ENCODE measurements at places on chromosomes 12 and 14.

- no peak for DNase-seq
These were observed 210.1 kb downstream of the SLC41A2 start for GRCh38 chr12:104747955-104748354.

DNA sequence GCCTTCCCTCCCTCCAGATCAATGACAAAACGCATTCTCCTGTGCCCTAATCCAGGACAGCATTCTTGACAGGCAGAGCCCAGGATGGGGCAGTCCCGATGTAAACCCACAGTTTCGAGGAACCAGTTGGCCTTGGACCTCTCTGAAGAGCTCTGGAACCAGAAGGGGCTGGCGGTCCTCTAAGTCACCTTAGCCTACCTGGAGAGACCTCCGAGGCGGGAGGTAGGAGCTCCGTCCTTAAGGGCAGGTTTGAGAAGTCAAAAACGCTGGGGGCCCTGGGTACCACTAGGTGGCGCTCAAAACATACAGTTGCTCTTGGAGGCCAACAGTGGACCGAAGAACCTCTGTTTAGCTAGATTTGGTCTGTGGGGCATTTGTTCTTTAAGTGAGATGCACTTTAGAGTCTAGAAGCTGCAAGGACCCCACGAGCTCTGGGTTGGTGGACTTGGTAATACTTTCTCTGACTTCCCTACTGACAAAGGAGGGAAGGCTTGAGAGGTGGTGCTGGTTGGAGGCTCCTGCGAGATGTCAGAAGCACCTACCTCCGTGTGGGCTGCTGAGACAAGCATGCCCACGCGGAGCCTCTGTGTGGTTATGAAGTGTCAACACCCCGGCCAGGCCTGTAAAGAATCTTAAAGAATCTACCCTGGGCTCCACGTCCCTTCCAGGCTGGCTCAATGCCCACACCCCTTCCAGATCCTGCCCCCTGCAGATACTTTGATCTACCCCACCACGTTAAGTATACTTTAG, 74.8 kb upstream of the CHST11 start:
- DNase-seq: peak; percentile 90

GRCh38 chr12:45674181-45674977, 55.1 kb upstream of the ARID2 start:
- DNase-seq: no peak

DNA sequence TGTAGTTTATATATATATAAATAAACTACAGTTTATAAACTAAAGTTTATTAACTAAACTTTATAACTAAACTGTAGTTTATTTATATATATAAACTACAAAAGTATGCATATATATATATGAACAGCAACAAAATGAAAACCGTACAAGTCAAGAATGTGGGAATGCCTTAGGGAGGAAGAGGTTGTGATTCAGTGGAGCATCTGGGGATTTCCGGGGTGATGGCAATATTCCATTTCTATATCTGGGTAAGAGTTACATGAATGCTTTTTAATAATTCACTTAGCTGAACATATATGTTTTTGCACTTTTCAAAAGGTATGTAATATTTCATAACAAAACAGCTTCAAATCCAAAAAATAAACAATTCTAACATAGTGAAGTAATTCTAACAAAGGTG, 30.1 kb upstream of the CAND1 start:
- no peak for DNase-seq

DNA sequence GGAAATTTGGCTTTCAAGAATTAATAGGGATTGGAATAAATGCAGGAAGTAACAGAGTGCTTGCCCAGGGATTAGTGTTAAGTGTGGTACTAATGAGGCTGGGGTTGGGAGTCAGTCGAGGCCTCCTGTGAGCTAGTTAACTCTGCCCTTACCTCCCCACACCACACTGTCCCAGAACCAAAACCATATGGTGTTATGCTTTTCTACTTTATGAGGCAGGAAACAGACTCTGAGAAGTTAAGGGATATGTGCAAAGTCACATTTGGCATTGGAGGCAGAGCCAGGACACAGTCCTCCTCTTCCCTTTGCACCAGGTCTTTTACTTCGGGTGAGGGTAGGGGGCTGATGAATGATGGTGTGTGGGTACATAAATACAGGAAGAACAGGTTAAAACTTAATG, 41.9 kb downstream of the PELI2 start:
- no peak for DNase-seq

DNA sequence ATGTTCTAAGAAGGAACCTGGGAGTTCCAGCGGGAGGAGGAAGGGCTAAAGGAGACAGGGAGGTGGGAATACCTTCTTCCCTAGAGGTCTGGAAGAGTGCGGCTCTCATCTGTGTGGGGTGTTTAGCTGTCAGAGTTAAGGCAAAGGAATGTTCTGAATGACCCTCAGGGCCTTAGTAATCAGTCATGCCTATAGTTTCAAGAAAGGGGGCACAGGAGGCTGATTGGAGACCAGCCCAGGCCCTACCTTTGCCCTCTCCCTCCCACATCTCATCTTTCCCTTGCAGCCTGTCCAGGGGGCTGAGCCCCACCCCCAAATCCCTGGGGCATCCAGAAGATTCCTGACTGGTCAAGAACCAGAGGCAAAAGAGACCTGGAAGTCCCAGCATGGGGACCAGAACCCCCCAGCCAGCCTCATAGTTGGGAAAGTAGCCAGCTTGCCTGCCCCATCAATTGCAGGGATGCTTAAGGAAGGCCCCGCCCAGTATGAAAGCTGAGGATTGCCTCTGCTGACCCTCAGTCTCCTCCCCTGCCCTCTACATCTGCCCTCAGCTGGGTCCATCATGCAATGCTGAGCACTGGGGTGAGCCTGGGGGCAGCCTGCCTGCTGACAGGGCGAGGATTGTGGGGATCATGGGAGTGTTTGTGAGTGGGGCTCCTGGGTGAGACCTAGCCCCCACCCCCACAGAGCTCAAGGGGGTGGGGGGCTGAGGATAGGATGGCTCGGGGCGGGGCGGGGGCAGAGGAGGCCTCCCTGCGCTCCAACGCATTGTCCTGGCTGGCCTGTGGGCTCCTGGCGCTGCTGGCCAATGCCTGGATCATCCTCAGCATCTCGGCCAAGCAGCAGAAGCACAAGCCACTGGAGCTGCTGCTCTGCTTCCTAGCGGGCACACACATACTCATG, 1.8 kb downstream of the GPR162 start:
- no peak for DNase-seq

GRCh38 chr12:124558313-124558712, 9.1 kb downstream of the NCOR2 start:
- no peak for DNase-seq

DNA sequence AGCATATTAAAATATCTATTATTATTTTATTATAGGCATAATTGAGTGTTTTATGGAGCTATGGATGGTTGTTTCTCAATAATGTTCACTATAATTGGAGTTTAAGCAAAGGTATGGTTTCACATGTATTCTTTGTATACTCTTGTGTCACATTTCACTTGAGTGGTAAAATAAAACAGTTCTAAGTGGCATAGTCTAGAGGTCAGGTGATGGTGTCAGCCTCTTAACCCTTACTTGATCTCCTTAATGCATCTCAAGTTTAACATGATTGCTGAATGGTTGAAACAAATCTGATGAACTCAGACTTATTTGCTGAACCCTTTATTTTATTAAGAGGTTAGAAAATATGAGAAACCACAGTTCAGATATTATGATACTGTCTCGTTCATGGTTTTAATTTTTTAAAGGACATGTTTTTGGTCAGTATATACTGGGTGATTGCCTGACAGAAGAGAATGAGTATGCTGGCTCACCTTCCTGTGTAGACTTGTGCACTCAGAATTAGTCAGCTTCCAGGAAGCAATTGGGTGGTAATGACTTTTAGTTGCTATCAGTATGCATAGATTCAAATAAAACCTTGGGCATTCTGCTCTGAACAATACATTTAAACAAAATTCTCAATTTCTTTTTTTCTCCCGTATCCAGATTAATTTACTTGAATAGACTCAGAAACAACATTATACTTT, 464.6 kb downstream of the PCNX1 start:
- DNase-seq: no peak

DNA sequence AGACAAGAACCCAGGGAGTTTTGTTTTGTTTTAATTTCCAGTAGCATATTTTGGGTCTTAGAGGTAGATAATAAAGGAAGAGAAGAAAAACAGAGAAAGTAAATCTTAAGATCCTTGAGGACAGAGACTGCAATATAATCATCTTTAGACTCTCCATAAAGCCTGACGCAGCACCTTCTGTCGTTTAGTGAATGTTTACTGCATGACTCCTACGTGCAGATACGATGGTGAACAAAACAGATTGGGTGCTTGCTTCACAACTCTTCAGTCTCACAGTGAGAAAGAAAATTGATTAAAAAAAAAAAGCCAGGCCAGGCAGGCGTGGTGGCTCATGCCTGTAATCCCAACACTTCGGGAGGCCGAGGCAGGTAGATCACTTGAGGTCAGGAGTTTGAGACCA, 86.9 kb downstream of the STON2 start:
- DNase-seq: no peak

DNA sequence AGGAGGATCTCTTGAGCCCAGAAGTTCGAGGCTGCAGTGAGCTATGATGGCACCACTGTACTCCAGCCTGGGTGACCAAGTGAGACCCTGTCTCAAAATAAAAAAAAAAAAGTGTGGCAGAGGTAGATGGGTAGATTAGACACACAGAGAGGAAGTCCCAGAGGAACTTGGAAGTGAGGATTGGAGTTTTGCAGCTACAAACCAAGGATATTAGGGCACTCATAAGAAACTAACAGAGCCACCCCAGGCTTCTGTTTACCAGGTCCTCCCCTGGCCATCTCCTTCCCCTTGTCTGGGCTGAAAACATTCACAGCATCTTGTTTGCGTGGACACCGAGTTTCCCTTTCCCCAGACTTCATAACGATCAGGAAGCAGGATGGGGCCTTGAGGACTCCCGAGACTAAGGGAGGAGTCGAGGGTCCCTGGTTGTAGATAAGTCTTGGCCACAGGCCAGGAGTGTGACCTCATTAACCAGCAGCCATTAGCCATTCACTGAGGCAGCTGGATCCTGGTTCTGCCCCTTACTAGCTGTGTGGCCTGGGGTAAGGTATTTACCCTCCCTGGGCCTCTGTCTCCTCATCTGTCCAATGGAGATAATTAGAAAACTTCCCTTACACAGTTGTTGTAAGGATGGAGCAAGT, 2.1 kb downstream of the MAP1LC3B2 start:
- DNase-seq: no peak

DNA sequence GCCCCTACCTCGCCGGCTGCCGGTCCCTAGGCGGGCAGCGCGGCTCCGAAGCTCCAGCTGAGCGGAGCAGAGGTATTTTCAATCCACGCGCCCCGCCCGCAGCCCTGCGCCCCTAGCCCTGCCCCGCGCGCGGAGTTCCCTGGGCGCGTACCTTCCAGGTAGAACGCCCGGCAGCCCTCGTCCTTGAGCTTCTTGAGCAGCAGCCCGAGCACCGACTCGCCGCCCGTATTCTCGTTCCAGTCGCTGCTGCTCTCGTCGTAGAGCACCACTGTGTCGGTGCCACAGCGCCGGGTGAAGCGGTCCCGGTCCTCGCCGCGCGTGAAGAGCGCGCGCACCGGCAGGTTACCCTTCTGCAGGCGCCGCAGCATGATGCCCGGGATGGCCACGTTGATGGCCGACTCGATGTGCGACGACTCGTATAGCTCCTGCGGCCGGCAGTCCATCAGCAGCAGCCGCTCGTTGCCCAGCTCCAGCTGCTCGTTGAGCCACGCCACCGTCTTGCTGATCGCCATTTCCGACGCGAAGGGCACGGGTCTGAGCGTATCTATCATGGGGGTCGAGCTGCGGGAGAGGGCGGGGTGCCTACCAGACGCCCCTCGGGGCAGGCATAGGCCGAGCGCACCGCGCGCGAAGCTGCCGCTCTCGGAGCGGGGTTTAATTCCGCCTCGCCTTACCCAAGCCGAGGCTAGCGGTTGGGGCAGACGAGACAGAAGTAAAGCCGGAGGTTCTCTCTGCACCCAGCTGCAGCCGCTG, 636 bp downstream of the DUSP6 start:
- DNase-seq: no peak

- no peak for DNase-seq
These were observed 38.7 kb downstream of the SH2B3 start for GRCh38 chr12:111444314-111444924.

GRCh38 chr14:34380471-34380845, 81.6 kb downstream of the SPTSSA start:
- DNase-seq: no peak

DNA sequence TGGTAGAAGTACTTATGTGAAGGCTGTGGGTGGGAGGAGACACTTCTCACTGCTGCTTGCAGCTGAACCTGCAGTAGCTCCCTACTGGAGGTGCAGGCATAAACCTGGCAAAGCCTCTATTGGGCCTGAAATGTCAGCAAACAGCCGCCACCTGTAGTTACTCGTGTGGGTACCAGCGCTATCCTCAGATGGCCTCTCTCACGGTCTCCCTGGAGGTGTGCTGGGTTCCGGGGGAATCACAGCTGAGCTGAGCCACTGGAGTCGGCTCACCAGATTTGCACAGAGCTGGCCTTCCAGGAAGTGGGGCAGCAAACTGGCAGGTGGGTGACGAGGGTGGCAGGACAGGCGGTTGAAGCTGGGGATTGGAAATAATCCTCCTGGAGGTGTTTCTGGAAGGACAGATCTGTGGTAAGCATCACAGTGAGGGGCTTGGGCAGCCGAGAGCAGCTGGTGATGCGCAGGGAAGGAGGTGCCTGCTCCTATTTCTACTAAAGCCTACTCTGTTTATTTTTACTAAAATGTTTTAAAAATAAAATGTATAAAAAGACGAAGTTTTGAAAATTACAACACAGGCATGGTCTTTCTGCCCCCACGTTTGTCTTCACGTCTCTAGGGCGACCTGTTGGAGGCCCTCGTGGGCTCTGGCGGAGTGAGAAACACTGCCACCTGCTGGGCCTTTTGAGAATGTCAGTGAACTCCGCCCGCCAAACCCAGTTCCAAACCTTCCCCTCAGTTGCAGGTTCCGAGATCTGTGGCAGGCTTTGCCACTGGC, 67.8 kb upstream of the PLEKHG3 start:
- peak; percentile 81 for DNase-seq

GRCh38 chr12:75184516-75184915, 25.1 kb downstream of the KCNC2 start:
- no peak for DNase-seq

DNA sequence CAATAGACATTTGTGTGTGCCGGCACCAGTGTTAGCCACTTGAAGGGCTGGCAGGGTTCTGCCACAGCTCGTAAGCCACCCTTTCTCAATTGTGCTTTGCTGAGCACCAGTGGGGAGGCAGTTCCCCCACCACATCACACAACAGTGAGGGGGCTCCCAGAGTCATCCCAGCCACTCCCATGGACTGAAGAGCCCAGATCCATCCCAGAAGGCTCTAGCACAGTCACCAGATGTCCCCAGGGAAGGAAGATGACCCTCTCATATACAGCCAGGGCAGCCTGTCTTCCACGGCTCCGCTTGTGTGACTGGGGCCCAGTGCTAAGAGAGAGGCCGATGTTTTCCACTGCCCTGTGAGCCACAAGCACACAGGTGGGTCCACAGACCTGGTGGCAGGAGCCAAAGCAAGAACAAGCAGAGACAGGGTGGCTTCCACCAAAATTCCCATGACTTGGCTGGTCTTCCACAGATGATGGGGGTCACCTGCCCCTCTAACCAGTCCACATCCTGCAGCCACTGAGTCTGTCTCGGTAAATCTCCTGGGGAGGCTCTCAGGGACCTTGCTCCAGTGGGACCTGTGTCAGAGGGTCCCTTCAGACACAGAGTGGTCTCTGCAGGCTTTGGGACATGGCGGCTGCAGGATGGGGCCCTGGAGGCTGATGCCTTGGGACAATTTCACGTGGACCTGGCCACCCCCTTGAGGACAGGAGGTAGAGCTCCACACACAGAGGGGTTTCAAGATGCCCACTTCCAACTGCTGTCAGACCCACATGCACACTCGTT, 71.9 kb upstream of the DDX11 start:
- DNase-seq: no peak

All from neural progenitor cell (in vitro differentiated cells).